ENCODE measurements at places on chromosomes 13 and 19.

- DNase-seq = no peak
These were observed 31.3 kb upstream of the ASF1B start for GRCh38 chr19:14167576-14168138.

GRCh38 chr19:40129425-40129824 is 38.7 kb upstream of the ZNF780A start:
- no peak for DNase-seq

GRCh38 chr19:38831142-38831605 is 420 bp downstream of the ECH1 start:
- no peak for DNase-seq

DNA sequence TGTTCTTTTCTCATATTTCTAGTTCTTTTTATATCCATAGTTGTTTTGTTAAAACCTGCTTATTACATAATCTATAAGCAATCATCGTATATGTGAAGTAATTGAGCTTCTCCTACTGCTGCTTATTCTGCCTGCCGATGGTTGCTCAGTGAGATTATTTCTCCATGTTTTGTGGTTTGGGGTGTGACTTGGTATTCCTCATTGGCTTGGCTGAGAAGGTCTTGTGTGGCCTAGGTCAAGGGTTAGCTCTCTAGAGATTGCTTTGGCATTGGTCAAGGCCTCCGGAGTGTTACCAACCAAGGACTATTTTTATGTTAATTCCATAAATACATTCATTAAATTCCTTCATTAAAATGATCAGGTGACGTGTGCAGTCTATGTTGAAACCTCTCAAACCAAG is 302.8 kb downstream of the MYO16 start:
- no peak for DNase-seq

DNA sequence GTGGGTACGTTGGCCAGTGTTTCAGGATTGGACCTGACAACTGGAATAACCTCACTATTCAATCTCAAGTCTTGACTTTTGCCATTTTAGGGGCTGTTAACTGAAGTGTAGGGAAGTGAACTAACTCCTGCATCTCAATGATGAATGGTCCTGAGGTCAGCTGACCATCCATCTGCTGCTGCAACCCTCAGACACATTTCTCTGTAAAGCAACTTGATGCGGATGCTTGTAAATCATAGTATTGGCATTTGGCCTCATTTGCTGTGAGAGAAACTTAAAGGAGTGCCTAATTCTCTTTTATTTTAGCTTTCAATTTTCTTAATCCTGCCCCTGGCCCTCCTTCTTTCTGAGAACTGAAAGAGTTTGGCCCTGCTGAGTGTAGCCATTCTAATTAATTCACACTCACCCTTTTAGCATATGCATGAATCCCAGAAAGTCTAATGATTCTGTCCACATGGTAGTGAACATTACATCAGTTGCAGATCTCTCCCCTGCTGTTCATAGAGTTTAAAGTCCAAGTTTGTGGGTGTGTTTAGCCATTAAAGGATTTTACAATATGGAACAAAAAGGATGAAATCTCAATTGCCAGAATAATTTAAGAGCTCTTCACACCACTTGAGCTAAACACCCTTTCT is 1531.4 kb upstream of the SLC10A2 start:
- DNase-seq = no peak

GRCh38 chr13:100753376-100753775 is 78.8 kb upstream of the TMTC4 start:
- DNase-seq = no peak

GRCh38 chr13:110557610-110558305 is 3.8 kb downstream of the RAB20 start:
- no peak for DNase-seq

DNA sequence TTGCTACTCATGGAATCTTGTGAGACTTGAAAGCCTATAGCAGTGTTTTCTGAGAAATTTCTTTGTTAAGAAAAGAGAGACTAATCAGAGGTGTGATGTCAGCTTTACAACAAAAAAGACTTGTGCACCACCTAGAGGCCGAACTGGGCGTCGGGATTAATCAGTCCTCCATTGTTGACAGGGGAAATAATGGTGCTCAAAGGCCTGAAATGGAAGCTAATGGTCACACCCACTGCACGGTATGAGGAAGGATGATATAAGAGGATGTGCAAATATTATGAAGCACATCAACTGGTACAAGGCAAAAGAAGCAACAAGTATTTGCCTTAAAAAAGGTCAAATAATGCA is 480.2 kb upstream of the MIR17HG start:
- peak; percentile 65 for DNase-seq

DNA sequence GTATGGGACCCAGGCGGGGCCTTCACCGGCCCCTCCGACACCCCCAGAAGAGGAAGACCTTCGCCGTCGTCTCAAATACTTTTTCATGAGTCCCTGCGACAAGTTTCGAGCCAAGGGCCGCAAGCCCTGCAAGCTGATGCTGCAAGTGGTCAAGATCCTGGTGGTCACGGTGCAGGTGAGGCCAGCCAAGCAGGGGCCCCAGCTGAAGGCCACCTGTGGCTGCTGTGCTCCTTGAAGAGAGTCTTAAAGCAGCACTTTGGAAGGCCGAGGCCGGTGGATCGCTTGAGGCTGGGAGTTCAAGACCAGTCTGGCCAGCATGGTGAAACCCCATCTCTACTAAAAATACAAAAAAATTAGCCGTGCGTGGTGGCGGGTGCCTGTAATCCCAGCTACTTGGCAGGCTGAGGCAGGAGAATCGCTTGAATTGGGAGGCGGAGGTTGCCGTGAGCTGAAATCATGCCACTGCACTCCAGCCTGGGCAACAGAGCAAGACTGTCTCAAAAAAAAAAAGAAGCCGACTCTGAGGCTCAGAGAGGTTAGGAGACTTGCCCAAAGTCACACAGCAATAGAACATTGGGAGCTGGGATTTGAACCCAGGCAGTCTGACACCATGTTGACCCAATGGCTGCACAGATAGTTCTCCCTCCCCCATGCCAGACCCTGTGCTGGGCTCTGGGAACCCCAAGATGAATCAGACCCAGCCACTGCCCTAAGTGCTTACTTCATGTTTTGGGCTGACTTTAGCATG is 2.7 kb downstream of the MCOLN1 start:
- DNase-seq = no peak

DNA sequence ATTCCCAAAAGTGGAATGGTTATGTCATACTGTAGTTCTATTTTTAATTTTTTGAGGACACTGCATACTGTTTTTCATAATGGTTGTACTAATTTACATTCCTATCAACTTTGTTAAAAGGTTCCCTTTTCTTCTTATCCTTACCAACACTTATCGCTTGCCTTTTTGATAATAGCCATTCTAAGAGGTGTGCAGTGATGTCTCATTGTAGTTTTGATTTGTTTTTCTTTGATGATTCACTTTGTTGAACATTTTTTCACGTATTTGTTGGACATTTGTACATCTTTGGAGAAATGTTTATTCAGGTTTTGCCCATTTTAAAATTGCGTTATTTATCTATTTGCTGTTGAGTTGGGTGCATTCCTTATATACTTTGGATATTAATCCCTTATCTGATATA is 188.8 kb upstream of the SPRY2 start:
- no peak for DNase-seq

DNA sequence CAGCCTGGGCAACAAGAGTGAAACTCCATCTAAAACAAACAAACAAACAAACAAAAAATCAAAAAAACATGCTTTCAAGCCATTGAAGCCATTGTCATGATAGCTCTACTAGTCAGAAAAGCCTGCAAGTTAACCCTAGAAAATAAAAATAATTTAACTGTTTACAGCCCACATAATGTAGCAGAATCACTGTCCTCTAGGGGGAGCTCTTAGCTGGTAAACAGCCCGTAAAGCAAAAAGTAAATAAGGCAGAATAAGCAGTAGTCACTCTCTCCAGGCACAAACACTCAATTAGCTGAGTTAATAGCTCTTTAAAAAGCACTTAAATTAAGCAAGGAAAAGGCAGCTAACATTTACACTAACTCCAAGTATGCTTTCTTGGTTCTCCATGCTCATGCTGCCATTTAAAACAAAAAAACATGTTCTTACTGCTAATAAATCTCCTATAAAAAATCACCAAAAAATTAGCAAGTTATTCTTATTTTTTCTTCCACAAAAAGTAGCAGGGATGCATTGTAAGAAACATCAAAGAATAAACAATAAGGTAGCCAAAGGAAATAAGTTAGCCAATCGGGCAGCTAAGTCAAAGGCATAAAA is 11.3 kb downstream of the LILRB4 start:
- no peak for DNase-seq

DNA sequence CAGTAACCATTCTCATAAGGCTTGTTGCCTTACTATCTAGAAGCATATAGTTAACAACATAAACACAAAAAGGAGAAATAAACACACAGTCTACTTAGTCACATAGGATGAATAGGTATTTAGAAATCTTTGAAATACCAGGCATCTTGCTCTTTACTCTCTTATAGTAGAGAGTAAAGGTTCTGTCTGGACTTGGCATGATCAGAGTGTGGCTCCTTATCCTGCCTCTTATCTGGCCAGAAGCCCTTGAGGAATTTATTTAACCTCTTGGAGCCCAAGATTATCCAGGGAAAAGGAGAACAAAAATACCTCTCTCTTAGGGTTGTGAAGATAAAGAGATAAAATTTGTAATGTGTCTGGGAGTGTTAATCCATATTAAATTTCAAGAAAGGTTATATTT is 100.2 kb upstream of the MBNL2 start:
- DNase-seq = no peak

- no peak for DNase-seq
These were observed at the start of gene FBXO27 for GRCh38 chr19:39032063-39032918. FBXO27 (minus strand) TSS chr19:39032549; CDS start chr19:39032227, 322 bp downstream.

- no peak for DNase-seq
These were observed 87.3 kb downstream of the COL4A2 start for GRCh38 chr13:110394371-110394841.

DNA sequence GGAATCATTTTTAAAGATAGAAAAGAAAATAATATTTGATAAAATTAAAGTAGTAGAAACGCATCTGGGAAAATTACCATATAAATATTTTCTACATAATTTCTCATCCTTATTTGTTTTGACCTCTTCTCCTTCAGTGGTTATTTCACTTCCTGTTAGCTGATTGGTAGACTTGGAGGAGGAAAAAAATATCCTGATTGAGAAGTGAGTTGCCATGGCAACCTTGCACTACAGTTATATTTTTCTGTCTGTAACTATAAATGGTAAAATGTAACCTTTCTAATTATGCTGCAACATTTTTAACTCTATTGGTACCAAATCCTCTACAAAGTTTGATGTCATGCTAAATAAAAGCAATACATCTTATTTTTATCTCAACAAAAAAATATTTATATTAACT is 45.2 kb downstream of the SCEL start:
- no peak for DNase-seq

- no peak for DNase-seq
These were observed 53.8 kb downstream of the SLC6A16 start for GRCh38 chr19:49271080-49271753.

GRCh38 chr13:63024458-63024857 is 1608.8 kb upstream of the PCDH20 start:
- DNase-seq = no peak

- no peak for DNase-seq
These were observed 232.2 kb downstream of the DLEU7 start for GRCh38 chr13:50611117-50611781.

DNA sequence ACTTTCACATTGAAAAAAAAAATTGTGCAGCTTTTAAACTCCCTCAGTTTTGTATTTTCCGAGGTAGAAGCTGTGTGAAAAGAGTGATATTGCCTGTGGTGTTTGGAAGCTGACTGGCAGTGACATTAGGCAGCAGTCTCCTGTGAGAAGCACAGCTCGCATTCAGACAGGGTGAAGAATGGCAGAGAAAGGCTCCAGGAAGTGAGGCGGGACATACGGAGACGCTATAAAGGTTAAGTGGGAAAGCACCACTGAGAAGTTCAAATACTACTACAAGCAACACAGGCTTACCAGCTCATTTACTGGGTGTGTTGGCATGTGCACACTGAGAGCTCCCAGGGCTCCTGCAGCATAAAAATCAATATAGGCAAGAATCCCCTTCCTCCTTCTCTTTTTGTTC is 88.4 kb downstream of the RXFP2 start:
- DNase-seq = no peak

- DNase-seq = no peak
These were observed 2.6 kb downstream of the FGF9 start for GRCh38 chr13:21673539-21673788.

- DNase-seq = no peak
These were observed 5.6 kb downstream of the LIPE start for GRCh38 chr19:42421591-42422031.

DNA sequence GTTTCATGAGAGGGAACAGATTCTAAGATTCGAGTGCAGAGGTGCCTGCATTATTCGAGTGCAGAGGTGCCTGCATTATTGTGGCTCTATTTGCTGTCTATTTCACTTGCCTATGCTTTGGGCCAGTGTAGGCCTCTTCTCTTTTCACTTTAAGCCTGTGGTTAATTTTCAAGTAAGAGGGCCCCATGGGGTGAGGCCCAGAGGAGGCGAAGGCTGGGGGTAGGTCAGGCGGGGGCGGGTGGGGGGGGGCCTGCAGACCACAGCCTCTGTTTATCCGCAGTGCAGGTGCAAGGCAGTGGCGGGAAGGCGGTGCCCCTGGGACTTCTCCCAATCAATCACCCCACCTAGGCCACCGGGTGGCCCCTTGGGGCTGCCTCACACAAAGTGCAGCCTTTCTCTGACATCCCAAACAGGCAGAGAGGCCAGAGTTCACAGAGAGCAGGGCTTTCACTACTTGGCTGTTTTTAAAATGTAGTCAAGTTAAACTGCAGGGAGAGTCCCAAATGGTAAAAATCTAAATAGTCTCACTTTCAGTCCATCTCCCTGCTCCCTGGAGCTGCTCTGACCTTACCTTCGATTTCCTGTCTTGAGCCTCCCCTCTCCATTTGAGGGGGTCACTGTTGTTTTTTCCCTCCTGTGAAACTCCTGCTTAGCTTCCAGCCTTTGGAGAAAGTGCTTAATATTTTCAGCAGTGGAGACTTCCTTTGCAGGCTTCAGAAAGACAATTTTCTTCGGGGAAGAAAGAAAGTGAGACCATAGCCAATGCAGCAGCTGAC is 249.0 kb downstream of the DLEU7 start:
- DNase-seq = no peak

GRCh38 chr19:58317476-58318072 is 9.2 kb upstream of the ZSCAN22 start:
- DNase-seq = no peak

- no peak for DNase-seq
These were observed 222.0 kb upstream of the ARGLU1 start for GRCh38 chr13:106789911-106790310.

DNA sequence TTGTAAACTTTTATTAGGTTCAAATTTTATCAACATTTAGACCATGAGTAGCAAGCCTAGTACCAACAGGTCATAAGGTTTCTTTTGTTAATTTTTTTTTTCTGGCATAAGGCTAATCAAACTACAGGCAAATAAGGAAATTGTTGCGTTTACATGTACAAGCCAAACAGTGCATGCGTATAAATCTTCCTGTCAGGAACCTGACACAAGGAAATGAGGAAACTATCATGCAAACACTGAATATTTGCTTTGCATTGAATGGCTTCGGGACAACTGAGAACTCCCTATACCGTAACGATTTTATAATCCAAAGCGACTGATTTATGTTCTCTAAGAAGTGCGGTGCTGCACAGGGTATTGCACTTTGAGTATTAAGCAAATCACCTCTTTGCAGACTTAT is 133.0 kb upstream of the TRPC4 start:
- peak; percentile 52 for DNase-seq
